ENCODE measurements at places on chromosomes 6 and 20. TPM values are rescaled to one million over a fixed set of nuclear protein-coding genes. Genes with fewer than 3 reads are reported as not detected.

Gene TPBG
- 23.8 TPM for total RNA-seq

Gene TMC2
- not detected for total RNA-seq

Gene F13A1
- 58.4 TPM for total RNA-seq

Gene ZFAND3
- 31.2 TPM for total RNA-seq

Gene ZNF831
- 2.2 TPM for total RNA-seq

Gene AIG1
- total RNA-seq, result 22.3 TPM

Gene C6orf136
- 15.7 TPM for total RNA-seq

Gene SPATA25
- total RNA-seq, result 7.1 TPM

Gene ATP6V1G2
- total RNA-seq, result 5.4 TPM

Gene DPPA5
- total RNA-seq, result not detected

Gene ZBP1
- total RNA-seq, result 0.74 TPM

Gene STX7
- 26.8 TPM for total RNA-seq

Gene SRMS
- not detected for total RNA-seq

Gene ABT1
- total RNA-seq, result 24.8 TPM

Gene TGM2
- 92.8 TPM for total RNA-seq

Gene SOX4
- 11.5 TPM for total RNA-seq

Measured in vagina (tissue), 2 donors.